Stimulated activated CD8-positive, alpha-beta memory T cell treated with anti-CD3 and anti-CD28 coated beads, Interleukin-4, amount 100 ng/mL, for 4 hours (primary cell): ENCODE measurements at places on chromosomes 5 and 9.

- no peak for DNase-seq
These were observed 118.6 kb upstream of the MAST4 start for GRCh38 chr5:66477596-66477995.

- DNase-seq = no peak
These were observed 21.2 kb downstream of the DAPK1 start for GRCh38 chr9:87518702-87519335.

DNA sequence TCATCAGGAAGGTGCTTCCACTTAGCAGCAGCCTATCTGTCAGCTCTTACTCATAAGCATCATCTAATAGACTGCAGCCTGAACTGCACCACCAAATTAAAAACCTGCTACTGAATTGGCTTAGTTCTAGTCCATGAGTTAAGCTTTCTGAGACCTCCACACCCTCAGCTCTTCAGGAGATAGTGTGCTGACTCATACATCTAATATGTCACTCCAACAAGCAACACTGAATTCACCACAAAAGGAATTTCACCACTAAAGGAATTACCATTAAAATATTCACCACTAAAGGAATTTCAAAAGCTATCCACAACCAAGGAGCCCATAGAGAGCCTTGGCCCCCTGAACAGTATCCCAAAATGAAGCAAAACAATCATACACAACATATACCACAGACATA is 418.5 kb upstream of the RORB start:
- DNase-seq = no peak

- DNase-seq = no peak
These were observed 829.5 kb upstream of the ACO1 start for GRCh38 chr9:31554941-31555340.

DNA sequence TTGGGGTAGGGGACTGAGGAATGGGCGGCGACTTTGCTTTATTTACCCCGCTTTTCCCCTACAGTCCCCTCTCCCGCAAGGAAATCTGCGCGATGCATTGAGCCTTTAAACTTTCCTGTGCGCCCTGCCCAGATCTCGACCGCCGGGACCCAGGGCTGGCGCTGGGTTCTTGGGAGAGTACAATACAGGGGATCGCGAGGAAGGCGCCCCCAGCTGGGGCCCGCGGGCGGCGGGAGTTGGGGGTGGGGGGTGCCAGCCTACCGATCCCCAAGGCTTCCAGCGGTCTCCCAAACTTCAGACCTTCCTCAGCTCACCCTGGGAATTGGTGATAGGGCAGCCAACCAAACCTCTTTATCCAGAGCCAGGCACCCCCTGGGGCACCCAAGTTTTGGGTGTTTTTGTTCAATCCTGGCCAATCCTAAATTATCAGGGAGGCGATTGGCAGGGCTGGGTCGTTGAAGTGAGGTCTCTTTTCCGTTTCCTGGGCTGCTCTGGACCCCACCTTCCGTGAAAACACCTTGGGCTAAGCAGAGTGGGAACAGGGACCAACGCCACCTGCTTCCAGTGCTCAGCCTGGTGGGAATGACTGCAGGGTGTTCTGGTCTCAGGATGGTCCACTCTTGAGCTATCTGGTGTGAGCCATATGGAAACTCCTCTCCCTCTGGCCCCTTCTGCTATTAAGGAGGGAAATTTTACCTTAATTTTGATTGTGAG is 51.4 kb upstream of the DAB2IP start:
- no peak for DNase-seq

DNA sequence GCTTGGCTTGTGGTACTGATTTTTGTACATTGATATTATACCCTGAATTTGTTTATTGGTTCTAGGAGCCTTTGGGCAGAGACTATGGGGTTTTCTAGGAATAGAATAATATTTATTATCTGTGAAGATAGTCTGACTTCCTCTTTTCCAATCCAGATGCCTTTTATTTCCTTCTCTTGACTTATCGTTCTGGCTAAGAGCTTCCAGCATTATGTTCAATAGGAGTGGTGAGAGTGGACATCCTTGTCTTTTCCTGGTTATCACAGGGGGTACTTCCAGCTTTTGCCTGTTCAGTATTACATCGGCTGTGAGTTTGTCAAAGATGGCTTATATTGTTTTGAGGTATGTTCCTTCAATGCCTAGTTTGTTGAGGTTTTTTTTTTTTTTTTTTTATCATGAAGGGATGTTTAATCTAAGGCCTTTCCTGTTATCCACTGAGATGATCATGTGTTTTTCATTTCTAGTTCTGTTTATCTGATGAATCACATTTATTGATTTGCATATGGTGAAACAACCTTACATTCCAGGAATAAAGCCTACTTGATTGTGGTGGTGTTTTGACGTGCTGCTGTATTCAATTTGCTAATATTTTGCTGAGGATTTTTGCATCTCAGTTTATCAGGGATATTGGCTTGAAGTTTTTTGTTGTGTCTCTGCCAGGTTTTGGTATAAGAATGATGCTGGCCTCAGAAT is 77.5 kb downstream of the CERT1 start:
- no peak for DNase-seq

DNA sequence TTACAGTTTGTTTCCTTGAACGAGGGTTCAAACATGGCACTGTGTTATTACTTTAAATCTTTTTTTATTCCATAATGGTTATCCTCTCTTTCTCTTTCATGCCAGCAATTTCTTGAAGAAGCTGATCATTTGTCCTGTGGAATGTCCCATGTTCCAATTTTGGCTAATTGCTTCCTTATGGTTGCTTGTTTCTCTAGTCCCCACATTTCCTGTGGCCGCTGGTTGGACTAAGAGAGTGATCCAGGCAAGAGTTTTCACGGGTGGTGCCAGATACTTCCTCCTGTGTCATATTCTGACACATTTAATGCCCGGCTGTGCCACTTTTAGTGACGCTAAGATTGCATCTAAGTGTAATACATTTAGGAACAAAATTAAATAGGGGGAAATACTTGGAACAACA is 83.8 kb upstream of the FAM169A start:
- DNase-seq = no peak

GRCh38 chr9:86732514-86733171 is 214.7 kb downstream of the GAS1 start:
- DNase-seq = no peak

- no peak for DNase-seq
These were observed 19.6 kb upstream of the TOMM5 start for GRCh38 chr9:37611961-37612360.

GRCh38 chr5:14869668-14870164 is 1.9 kb downstream of the ANKH start:
- no peak for DNase-seq

DNA sequence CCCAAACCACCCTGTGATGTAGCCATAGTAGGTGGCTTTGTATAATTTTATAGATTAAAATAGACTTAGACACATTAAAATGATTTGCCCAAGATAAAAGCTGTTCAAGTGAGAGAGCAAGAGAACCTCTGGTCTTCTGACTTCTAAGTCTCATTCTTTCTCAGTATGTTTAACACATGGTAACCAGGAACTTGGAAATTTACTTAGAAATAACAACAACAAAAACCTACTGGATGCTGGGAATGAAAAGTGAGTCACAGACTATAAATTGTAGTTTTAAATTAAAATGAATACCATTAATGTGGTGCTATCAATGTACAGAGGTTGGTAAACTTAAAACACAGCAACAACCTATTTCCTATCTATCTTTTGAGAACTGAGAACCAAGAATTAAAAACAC is 30.4 kb downstream of the HMGCR start:
- no peak for DNase-seq
